ENCODE measurements at places on chromosomes 4 and X.

DNA sequence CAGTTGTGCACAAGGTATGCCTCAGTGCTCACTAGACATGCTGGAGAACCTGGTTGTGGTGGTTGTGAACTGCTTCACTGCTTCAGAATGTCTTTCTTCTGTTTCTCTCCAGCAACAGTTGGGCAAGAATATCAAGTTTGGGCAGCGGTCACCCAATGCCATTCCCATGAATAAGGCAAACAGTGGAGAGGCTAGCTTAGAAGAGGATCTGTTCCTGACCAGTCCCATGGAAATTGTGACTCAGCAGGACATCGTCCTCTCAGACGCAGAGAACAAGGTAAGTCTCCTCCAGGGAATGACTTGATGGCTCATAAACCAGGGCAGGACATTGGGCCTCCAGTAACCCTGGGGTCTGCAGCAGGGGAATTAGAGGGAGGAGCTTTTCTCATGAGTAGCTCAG is 79.9 kb downstream of the AASDH start:
- DNase-seq = peak; percentile 23

- DNase-seq = no peak
These were observed 52.2 kb upstream of the HGFAC start for GRCh38 chr4:3389233-3390215.

DNA sequence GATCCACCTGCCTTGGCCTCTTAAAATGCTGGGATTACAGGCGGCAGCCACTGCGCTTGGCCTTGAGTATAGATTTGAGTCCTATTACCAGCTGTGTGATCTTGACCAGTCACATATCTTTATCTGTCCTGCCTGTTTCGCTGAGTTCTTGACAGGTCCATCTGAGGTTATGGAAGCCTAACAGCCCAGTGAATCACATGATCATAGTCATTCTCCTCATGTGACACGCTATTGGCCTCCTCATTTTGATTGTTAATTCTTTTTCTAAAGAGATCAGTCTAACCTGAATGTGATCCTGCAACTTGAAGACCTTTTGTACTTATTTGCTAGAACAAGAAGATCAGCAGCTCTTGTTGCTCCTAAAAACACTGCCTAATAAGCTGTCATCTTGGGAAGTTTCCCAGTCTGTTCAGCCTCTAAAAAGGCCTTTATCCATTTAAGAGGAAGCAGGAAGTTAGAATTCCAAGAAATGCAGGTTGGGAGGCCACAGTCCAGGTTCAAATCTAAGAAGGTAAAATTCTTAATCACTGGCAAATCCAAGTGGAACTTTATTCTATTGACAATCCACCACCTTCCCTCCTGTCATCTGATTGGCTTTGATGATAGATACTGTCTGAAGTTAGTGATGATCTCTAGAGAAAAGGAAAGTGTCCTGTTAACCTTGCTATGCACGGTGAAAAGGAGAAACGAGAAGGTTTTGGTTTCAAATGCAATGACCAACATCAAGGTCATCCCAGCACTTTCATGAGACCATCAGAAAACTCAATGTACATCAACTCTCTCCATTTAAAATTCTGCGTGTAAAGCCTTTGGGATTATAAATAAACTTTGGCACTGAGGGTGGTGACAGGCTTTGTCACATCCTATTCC is 86.9 kb downstream of the CHRNA9 start:
- no peak for DNase-seq

DNA sequence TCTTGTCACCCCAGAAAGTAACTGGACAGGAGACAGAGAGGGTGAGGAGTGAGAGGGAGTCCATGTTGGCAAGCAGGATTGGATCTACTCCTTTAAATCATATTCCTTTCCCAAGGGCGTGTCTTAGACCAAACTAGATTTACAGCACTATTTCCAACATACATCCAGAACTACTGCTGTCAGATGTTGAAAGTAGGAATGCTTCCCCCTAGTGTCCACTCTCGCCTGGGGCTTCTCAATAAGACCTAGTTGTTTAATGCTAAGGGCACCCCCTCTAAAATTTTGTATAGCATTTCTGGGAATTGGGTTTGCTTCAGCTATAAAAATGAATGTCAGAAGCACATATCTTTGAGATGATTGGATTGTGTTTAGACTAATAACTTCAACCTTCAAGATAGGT is 13.3 kb downstream of the OFD1 start:
- DNase-seq = peak; percentile 60

- peak; percentile 59 for DNase-seq
These were observed 17.8 kb downstream of the ZNF185 start for GRCh38 chrX:152915541-152916241.

- no peak for DNase-seq
These were observed 1.8 kb downstream of the VSIG4 start for GRCh38 chrX:66038115-66038514.

Data from fibroblast of skin of back (primary cell).